ENCODE measurements at places on chromosomes 5 and 9.
A peak's percentile ranks its signal among the peaks of the same experiment; 100 is the strongest.

DNA sequence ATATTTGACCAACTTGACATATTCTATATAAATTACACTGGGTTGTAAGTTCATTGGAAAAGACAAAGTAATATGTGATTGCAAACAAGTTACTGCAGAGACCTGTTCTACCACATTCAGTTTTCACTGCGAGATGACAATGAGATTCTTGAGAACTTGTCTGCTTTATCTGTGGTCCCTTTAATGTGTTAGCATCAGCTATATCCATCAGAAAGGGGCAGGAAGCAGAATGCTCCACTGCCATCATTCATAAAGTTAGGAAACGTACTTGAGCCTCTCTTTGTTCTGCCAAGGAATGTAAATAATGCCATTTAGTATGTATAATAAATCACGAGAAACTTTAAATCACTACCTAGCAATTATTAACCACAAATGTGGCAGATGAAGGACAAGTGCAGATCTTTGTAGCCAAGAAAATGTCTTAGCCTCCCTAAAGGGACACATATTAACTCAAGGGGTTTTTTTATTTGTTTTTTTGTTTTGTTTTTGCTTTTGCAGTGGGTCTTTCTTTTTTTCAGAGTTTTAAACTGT lies 59.4 kb downstream of the GIN1 start:
- no peak for DNase-seq

- no peak for DNase-seq
Observed at GRCh38 chr9:78112004-78112403, 80.4 kb upstream of the GNAQ start.

GRCh38 chr9:136582977-136583735 lies 37.3 kb upstream of the NOTCH1 start:
- DNase-seq: no peak

GRCh38 chr9:72453797-72454196 lies 67.6 kb upstream of the TMC1 start:
- no peak for DNase-seq

DNA sequence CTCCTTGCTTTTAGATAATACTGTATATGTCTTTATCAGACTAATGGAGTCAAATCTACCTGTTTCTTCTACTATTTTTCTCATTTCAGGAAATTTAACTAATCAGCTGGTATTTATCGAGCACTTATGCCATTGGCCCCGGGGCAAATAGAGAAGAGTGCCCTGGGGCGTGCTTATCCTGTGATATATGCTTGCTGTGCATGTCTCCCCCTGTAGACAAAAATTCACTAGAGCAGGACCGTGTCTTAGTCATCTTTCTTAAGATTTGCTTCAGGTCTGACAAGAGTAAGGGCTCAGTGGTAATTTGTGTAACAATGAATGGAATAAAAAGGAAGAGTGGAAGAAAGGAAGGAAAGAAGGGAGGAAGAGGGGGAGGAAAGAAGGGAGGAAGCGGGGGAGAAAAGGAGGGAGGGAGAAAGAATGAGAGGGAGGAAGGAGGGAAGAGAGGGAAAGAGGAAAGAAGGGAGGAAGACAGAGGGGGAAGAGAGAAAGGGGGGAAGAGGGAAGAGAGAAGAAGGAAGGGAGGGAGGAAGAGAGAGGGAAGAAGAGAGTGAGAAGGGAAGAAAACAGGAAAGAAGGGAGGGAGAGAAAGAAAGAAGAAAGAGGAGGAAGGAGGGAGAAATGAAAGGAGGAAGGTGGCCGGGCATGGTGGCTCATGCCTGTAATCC lies 295.7 kb upstream of the PANK3 start:
- DNase-seq: no peak

- no peak for DNase-seq
Observed at GRCh38 chr9:99025616-99026270, 79.2 kb upstream of the TGFBR1 start.

- no peak for DNase-seq
Observed at GRCh38 chr5:33936381-33937016, at the start of gene RXFP3. TSS of gene RXFP3 (plus strand) at chr5:33936386. CDS start at chr5:33936741, 355 bp downstream.

GRCh38 chr9:93309889-93310425 lies 126.0 kb downstream of the WNK2 start:
- DNase-seq: no peak

- peak; percentile 57 for DNase-seq
Observed at GRCh38 chr9:134698587-134699342, 57.2 kb downstream of the COL5A1 start.

DNA sequence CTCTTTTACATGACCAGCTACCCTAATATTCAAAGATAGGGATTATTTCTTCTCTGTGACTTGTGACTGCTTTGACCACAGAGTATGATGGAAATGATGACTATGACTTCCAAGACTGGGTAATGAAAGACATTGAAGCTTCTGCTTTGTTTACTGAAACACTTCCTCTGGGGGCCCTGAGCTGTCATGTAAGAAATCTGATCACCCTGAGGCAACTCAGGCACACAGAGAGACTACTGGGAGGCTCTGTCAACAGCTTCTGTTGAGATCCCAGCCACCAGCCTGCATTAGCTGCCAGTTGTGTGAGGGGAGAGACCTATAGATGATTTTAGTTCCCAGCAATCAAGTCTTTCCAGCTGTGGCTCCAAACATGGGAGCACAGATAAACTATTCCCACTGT lies 76.5 kb downstream of the KCTD16 start:
- DNase-seq: no peak

GRCh38 chr9:2493529-2493928 lies 128.1 kb upstream of the VLDLR start:
- DNase-seq: no peak

DNA sequence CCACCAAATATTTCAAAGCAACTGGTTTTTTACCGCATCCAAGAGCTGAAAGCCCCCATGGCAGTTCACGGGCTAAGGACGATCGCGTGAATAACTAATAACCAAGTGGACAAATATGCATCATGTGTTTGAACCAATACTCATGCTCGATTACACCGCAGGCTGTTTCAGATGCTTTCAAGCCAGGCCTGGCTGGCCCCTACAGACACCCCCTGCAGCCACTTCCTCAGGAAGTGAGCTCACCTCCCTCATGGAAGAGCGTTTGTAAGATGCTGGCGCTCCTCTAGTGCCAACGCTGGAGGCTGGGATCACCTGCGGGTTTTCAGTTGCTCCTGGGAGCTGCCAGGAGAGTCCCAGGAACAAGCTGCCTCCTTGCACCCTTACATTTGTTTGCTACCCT lies 53.9 kb upstream of the PTCH1 start:
- DNase-seq: no peak

DNA sequence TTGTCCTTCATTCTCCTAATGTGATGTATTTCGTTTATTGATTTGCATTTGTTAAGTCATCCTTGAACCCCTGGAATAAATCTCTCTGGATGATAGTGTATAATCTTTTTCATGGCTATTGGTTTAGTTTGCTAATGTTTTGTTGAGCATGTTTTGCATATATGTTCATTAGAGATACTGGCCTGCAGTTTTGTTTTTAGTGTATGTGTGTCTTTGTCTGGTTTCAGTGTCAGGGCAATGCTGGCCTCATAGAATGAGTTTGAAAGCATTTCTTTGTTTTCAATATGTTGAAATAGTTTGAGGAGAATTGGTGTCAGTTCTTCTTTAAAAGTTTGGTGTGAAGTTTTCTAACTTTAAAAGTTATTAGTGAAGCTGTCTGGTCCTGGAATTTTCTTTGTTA lies 149.6 kb upstream of the ATP10B start:
- no peak for DNase-seq

- no peak for DNase-seq
Observed at GRCh38 chr9:108565651-108566378, 290.0 kb downstream of the ACTL7B start.

DNA sequence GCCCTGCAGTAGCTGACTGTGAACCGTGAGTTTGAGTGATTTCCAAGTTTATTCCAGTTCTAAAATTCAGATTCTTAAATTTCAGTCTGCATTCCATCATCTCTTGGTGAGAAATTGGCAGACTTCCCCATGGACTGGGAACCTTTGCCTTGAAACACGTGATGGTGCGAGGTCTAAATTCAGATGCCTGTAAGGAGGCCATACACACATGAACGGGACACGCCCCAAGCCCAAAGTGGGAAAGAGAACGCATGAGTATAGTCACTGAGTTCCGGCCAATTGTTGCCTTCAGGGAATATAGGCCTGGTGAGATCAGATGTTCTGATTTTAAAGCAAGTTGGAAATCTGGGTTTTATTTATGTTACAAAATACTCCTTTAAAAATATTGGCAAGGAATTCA lies 1084.4 kb upstream of the WWC1 start:
- no peak for DNase-seq

- DNase-seq: no peak
Observed at GRCh38 chr5:56638061-56638621, 177.2 kb upstream of the MAP3K1 start.

DNA sequence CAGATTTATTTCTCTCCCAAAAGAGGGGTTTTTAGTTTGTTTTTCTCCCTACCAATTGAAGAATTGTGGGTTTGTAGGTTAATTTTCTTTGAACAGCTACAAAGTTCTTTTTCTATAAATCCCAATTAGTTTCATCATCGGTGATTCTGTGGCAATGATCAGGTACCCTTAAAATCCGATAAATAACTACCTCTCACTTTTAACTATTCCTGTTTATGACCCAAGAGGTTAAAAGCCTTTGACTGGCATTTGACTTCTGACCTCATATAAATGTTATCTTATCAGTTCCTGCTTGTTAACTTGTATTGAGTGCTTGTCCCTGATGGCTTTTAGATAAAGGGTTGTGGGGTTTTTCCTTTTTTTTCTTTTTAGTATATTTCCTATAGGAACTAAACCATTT lies 124.4 kb upstream of the TMEM161B start:
- DNase-seq: no peak

DNA sequence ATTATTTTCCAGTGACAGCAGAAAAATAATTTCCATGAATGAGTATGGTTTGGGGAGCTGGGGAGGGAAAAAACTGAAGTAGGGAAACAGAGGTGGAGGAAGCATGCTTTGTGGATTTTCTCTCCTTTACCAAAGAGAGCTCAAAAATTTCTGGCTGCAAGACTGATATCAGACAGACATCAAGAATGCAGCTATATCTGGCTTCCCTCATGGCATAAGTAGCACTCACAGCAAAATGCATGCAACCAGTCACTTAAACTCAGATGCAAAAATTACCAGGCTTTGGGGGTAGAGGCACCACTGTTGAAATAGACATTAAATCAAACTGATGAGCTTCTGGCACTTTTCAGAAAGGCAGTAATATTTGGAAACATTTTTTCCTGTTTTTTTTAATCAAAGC lies 196.9 kb downstream of the TSSK1B start:
- no peak for DNase-seq

GRCh38 chr9:89604729-89605464 lies at the start of gene GADD45G:
TSS of gene GADD45G (plus strand) at chr9:89605012. CDS start at chr9:89605122, 110 bp downstream.
- peak; percentile 80 for DNase-seq

All from activated T-cell treated with anti-CD3 and anti-CD28 coated beads for 48 hours (primary cell).